ENCODE measurements at places on chromosomes 2 and 18. TPM values are rescaled to one million over a fixed set of nuclear protein-coding genes. Genes with fewer than 3 reads are reported as not detected.

The DNAJC5G gene
- total RNA-seq, result not detected

The HAAO gene
- total RNA-seq, result 0.70 TPM

The RPRM gene
- total RNA-seq, result 1.2 TPM

The KLHL14 gene
- total RNA-seq, result not detected

The IL1F10 gene
- total RNA-seq, result not detected
